ENCODE measurements at places on chromosomes 5 and 9. TPM values are rescaled to one million over a fixed set of nuclear protein-coding genes. Genes with fewer than 3 reads are reported as not detected.

DNA sequence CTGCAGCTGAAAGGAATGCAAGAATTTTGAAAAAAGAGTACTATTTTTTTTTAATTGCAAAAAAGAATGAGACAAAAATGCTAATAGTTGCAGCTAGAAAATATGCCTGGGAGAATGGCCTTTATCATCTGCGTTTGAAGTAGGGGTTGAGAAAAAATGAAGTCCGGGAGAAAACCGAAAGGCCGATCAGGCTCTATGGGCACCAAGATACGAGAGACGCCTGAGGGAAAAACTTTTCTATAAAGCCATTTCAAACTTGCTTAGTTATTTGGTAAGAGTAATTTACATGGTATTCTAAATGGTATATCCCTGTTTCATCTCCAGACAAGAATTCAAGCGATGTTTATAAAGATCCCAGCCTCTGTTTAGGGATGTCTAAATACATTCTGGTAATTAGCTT lies 99.3 kb upstream of the EFNA5 start:
- no peak for DNase-seq

GRCh38 chr5:170171811-170172210 lies 61.0 kb upstream of the C5orf58 start:
- no peak for DNase-seq

- no peak for DNase-seq
Measured at GRCh38 chr5:92455011-92455410, 1071.9 kb upstream of the ARRDC3 start.

The ROPN1L gene
- total RNA-seq, result not detected

The CDC20B gene
- not detected for total RNA-seq
